Progenitor cell of endocrine pancreas (in vitro differentiated cells): ENCODE measurements at places on chromosomes 1 and 21. TPM values are rescaled to one million over a fixed set of nuclear protein-coding genes. Genes with fewer than 3 reads are reported as not detected.

GRCh38 chr1:10771789-10772188 lies 24.7 kb downstream of the CASZ1 start:
- no peak for DNase-seq

DNA sequence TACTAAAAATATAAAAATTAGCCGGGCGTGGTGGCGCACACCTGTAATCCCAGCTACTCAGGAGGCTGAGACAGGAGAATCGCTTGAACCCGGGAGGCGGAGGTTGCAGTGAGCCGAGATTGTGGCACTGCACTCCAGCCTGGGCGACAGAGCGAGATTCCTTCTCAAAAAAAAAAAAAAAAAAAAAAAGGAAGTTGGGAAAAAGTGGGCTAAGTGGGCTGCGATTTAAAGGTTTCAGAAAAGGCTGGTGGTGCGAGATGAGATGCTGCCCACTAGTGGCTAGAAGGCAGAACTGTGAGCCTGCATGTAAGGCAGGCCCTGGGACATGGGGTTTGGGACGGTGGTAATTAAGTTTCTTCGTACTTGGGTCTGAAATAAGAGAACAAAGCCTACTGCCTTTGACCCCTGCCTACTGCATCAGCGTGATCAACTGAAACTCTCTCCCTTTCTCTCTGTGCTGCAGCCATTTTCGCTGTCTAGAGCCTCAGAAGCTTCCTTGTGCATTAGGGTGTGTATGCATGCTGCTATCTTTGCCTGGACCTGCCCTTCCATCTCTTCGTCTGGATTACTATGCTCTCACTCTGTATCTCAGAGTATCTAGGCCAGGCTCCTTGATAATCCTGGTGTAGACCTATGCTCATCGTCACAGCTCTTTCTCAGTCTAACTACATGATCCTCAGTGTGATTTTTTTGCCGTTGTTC lies 12.4 kb downstream of the FMOD start:
- DNase-seq = peak; percentile 30

The CD34 gene
- 0.07 TPM in 1 of 2 replicates, not detected in the other for total RNA-seq

DNA sequence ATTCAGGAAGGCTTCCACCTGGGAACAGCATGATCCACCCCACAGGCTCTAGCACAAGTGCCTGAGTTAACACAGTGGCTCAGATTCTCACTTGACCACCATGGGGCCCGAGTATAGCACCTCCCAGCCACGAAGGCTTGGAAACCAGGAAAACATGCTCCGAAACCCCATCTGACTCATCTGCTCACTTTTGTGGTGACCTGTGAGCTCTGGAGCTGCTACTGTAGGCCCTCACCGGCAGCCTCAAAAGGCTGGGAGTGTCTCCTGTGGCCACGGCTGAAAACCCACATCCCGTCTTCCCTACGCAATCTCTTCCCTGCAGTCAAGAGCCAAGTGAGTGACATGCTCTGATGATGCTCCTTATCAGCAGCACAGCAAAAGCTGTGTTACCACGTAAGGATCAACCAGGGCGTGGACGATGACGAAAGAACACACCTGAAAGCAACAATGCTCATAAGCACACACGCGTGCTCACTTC lies 81.4 kb downstream of the TGFBR3 start:
- no peak for DNase-seq

- DNase-seq = no peak
Measured at GRCh38 chr1:203682473-203683383, 56.1 kb downstream of the ATP2B4 start.

GRCh38 chr1:177783051-177783450 lies 186.8 kb downstream of the SEC16B start:
- DNase-seq = no peak

DNA sequence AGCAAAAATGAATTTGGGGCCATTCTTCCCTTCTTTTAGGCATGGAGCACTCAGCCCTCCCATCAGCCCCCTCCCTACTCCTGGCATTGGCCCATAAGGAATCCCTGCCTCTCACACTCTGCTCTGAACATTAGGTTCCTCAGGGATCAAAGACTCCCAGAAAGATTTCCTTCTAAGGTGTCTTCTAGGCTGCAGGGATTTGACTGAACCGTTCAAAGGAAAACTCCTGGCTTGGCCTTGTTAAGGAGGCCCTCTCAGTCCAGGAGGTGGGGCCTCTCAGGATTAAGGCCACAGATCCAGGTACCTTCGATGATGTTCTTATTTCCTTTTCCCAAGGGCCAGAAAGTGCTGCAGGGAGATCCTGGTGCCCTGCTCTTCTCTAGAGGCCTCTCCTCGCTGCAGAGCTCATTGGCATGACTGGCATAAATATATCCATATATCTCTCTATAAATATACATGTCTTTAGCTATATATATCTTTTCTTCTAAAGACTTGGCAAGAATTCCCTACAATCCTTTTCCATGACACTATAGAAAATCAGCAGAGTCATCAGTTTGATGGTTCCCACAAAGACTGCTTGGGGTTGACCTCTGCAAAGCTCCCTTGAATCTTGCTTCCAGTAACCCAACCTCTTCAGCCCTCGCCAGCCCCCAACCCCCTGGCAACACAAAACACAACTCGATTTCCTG lies 59.1 kb downstream of the PLXNA2 start:
- DNase-seq = no peak

DNA sequence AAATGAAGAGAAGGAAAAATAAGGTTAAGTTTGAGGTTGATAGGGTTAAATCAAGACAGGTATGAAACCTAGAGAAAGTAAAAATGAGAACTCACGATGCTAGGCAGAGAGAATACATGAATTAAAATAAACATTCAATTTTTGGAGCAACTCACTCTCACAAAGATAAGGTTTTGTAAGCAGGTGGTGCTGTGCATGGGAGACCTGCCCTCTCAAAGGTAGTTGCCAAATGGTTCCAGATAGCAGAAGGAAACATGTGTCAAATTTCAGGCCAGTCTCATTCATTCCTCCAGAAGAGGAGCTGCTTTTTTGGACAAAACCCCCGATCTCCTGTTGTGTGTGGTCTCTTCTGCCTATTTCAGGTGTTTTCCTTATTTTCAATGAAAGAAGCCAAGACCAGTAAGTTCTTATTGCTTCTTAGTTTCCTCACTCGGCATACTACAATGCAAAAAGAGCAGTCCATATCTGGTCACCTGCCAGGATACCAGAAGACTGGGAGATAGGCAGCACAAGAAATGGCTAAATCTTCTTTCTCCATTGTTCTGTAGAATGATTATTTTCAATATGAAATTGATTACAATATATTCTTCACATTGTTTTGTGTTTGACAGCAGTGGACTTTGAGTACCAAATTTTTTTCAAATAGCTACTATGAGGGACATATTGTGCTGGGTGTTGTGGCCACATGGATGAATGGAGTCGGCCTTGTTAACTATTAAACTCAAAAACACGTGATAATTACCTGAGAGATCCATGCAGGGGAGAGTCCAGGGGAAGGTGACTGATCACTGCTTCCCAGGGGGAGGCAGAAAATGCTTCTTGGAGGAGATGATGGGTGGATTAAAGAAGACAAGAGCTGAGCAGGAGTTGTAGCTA lies 3.6 kb downstream of the CR1L start:
- no peak for DNase-seq

GRCh38 chr1:54791880-54792522 lies 9.1 kb downstream of the TTC22 start:
- DNase-seq = no peak

The ST6GALNAC3 gene
- 11.0 and 17.5 TPM in 2 replicates for total RNA-seq

The SPRR2F gene
- 1.7 and 4.0 TPM in 2 replicates for total RNA-seq

DNA sequence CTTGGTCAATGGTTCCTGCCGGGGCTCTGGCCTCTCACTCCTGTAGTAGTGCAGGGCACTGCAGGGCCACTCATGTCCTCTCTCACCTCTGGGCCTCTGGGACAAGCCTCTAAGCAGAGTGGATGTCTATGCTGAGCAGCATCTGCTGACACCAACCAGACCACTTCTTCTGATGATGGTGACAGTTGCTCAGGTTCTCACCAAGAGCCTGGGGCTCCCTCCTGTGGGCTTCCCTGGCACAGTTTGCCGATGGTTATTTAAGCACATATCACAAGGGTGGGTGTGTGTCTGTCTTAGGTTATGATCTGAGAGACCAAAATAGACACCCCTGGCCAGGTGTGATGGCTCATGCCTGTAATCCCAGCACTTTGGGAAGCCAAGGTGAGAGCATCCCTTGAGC lies 17.4 kb upstream of the GPR137B start:
- no peak for DNase-seq

The NPR1 gene
- 0.41 and 0.51 TPM in 2 replicates for total RNA-seq

DNA sequence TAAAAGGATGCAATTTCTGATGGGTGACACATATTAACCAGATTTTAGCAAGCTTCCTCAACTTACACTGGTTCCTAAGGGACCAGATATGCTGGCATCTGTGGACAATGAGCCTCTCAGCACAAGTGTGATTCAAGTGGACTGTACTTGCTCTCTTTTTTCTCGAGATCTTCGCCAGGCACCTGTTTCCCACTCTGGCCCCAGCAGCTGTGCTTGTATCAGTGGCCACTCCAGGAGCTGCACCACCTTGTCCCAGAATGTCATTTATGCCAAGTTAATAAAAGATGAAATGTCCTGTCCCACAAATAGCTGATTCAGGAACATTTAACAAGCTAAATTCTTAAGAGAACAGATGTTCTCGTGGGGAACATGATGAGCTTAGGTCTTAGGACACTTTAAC lies 14.6 kb downstream of the C1orf198 start:
- no peak for DNase-seq

The RNF186 gene
- 0.24 TPM in 1 of 2 replicates, not detected in the other for total RNA-seq

- peak; percentile 43 for DNase-seq
Measured at GRCh38 chr1:208251911-208252835, 8.0 kb upstream of the PLXNA2 start.

- no peak for DNase-seq
Measured at GRCh38 chr1:30652152-30652841, 71.1 kb downstream of the MATN1 start.

GRCh38 chr1:56120021-56120420 lies 459.3 kb downstream of the PLPP3 start:
- DNase-seq = no peak

DNA sequence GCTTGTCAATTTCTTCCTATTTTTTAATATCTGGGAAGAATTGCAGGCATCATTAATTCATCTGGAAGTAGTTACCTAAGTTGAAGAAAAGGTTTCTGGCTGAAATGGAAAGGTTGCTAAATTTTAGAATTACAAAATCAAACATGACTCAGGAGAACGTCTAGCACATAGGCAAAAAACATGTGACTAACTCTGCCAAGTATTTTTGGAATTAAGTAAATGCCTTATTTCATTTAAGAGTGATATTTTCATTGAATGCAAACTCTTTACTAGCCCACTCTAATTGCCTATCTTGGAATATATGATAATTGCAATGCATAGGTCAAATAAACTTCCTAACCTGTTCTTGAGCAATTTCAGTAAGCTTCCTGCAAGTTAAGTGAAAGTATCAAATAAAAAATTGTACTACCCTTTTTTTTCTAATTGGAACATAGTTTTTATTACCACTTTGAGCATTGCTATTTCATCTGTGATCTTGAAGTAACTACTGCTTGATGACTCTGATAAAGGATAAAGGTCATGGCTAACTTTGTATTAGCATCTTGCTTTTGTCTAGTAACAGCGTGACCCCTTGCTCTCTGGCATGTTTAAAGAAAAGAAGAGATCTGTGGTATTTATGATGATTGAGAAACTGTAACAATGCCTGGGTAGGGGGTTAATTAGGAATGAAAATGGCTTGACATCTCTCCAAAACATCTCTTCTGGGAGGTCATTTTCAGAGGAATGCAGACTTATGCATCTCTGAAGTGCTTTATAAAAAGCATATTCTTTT lies 208.3 kb upstream of the NCAM2 start:
- no peak for DNase-seq

GRCh38 chr1:197706601-197707000 lies 68.7 kb downstream of the DENND1B start:
- DNase-seq = no peak

DNA sequence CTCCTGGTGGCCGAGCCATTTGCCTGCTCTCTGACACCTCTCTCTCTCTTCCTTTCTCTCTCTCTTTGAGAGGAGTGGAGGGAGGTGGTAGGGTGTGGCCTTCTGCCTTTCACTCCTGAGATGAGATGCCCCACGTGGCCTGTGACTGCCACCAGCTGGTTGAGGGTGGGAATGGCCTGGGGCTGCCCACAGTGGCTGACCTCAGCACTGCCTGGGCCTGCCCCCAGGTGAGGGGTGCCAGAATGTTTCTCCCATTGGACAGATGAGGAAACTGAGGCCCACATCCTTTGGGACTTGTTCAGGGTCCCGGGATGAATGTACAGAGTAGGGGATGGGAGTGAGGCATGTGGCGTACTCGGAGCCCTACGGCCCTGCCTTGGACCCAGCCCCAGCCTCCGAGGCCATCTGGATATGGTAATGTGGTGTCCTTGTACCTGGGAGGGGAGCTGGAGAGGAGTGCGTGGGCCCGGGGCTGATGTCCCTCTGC lies 12.7 kb upstream of the C1orf167 start:
- no peak for DNase-seq

The GNAT2 gene
- 0.57 TPM in 1 of 2 replicates, not detected in the other for total RNA-seq

GRCh38 chr1:18950401-18951026 lies 6.0 kb downstream of the IFFO2 start:
- DNase-seq = no peak
